Right hindlimb (tissue), 1 donor: ENCODE measurements at places on chromosomes 6 and 20.

DNA sequence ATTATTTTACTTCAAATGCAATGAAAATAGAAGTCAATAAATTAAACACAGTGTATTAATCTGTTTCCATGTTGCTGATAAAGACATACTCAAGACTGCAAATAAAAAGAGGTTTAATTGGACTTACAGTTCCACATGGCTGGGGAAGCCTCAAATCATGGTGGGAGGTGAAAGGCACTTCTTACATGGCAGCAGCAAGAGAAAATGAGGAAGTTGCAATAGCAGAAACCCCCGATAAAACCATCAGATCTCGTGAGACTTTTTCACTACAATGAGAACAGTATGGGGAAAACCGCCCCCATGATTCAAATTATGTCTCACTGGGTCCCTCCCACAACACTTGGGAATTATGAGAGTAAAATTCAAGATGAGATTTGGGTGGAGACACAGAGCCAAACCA is 82.2 kb downstream of the GPR63 start:
- DNase-seq: no peak

DNA sequence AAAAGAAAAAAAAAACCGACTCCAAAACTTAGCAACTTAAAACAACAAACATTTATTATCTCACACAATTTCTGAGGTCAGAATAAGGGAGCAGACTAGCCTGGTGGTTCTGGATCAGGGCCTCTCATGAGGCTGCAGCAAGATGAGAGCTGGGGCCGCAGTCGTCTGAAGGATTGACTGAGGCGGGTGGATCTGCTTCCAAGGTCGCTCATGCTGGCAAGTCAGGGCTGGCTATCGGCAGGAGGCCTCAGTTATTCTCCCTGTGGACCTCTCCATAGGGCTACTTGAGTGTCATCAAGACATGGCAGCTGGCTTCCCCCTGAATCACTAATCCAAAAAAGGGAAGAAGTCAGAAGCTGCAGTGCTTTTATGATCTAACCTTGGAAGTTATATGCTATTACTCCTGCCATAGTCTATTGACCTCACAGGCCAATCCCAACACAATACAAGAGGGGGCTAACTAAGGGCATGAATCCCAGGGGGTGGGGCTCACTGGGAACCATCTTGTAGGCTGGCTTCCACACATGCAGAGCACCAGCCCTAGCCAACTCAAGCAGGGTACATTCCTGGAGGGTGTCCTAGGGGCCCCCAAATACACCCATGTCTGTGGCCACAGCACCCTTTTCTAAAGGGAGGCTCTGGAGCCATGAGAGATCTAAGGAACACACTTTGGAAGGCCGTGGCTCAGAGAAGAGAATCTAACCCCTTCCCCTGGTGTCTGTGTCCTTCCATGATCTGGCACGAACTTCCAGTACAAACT is 11.3 kb downstream of the EBF4 start:
- no peak for DNase-seq

GRCh38 chr6:168941036-168941435 is 312.6 kb downstream of the THBS2 start:
- no peak for DNase-seq

DNA sequence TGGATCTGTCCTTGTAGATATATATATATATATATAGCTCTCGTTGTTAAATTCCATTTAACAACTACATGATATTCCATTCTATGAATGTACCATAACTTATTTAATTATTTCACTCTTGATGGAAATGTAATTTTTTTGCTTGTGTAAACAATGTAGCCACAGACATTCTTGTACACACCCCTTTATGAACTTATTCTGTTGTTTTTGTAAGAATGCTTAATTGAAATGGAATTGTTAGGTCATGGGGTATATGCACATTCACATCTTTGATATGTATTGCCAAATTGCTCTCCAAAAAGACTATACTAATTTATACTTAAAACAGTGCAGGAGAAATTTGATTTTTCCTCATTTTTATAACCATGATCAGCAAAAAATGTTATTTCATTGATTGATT is 67.2 kb downstream of the MAP3K4 start:
- no peak for DNase-seq

GRCh38 chr6:17218023-17218748 is 63.0 kb upstream of the RBM24 start:
- DNase-seq: no peak

- DNase-seq: no peak
Observed at GRCh38 chr20:50804437-50805348, 9.8 kb downstream of the BCAS4 start.

DNA sequence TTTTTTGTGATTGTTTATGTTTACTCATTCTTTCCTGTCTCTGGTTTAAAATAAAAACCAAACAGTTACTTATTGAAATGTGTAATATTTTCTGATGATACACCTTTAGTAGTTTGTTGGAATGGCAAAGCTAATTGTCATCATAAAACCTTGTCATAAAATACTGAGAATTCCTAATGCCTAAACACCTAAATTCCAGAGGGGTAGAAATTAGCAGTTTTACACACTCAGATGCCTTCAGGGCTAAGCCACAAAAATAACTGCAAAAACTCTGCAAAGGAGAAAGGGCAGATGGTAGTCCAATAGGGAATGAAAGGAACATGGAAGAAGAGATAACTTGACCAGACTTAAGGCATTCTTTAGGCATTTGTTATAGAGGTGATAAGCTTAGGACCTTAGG is 30.3 kb downstream of the FAM83B start:
- no peak for DNase-seq

- no peak for DNase-seq
Observed at GRCh38 chr20:1282966-1283365, 16.9 kb downstream of the SNPH start.

DNA sequence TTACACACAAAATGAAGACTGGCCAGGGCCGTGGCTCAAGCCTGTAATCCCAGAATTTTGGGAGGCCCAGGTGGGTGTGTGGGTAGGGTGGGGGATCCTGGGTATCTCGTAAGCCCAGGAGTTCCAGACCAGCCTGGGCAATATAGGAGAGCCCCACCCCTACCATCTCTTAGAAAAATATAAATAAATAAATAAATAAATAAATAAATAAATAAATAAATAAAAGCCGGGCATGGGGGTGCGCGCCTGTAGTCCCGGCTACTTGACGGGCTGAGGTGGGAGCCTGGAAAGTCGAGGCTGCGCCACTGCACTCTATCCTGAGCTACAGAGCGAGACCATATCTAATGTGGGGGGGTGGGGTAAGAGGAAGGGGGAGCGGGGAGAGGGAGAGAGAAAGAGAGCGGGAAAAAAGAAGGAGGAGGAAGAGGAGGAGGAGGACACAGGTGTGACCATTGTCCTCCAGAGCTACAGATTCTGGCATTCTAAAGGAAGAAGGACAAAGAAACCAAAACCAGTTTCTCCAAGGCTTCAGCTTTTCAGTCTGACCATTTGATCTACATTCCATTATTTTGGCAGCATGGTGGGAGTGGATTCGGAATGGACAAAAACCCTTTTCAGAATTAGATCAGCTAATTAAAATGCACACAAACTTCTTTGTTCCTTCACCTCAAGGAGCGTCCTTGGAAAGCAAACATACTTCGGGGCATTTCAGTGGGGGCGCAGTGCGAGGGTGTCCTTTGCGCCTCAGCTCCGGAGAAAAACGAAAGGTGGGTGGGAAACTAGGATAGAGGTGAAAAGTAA is 577 bp upstream of the C6orf141 start:
- DNase-seq: no peak

GRCh38 chr20:57308451-57309271 is 20.9 kb upstream of the SPO11 start:
- no peak for DNase-seq

- no peak for DNase-seq
Observed at GRCh38 chr6:74967821-74968220, 238.0 kb downstream of the COL12A1 start.

DNA sequence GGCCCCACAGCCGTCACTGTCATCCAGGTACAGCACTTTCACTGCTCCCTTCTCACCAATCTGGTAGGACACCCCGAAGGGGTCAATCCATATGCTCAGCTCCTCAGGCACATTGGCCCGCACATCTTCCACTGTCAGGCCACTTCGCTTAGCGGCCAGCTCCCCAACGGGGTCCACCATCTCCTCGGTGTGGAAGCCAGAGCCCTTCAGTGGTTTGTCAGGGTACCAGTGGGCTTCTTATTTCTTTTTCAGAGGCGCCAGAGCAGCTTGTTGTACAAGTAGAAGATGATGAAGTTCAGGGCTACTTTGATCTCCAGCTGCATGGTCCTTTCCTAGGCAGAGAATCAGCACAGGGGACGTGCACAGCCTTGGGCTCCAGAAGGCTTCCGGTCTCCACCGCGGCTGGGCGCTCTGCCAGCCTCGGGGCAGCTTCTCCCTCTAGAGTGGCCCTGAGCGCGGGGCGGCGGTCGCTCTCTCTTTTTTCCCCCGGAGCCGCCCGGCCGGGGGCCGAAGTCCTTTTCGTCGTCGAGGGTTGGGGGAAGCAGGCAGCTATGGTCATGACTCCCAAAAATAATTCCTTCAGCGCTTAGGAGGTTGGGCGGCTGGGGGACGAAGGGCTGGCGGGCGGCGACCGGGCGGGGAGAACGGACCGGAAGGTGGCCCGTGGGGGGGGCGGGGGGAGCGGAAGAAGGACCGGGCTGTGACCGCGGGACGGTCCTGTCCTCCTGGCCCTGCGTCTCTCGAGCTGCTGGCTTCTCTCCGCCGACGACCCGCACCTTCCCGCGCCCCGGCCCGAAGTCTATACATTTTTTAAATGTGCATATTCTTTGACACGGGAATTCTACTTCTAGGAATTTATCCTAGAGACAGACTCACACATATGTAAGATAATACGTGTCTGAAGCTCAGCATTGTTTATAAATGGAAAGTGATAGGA is 6.5 kb upstream of the ZSCAN9 start:
- DNase-seq: peak; percentile 76

- DNase-seq: peak; percentile 68
Observed at GRCh38 chr20:4112481-4113421, 97.4 kb upstream of the RNF24 start.

- DNase-seq: no peak
Observed at GRCh38 chr6:102717737-102718456, 1324.4 kb downstream of the GRIK2 start.

DNA sequence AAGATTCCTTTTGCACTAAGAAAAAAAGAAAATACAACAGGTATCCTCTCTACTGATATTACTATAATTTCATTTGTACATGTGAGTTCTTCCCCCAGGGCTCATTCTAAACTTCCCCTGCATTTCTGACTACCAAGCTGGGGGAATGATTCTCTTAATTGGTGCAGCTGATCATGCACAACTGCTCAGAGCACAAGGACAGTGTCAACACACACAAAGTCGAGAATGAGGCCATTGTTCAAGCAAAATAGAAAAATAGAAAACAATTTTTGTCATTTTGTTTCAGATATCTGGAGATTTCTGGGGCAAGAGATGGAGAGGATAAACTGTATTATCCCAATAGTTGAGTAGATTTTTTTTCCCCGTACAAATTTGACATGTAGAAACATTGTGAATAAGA is 236.3 kb downstream of the HAO1 start:
- DNase-seq: no peak

DNA sequence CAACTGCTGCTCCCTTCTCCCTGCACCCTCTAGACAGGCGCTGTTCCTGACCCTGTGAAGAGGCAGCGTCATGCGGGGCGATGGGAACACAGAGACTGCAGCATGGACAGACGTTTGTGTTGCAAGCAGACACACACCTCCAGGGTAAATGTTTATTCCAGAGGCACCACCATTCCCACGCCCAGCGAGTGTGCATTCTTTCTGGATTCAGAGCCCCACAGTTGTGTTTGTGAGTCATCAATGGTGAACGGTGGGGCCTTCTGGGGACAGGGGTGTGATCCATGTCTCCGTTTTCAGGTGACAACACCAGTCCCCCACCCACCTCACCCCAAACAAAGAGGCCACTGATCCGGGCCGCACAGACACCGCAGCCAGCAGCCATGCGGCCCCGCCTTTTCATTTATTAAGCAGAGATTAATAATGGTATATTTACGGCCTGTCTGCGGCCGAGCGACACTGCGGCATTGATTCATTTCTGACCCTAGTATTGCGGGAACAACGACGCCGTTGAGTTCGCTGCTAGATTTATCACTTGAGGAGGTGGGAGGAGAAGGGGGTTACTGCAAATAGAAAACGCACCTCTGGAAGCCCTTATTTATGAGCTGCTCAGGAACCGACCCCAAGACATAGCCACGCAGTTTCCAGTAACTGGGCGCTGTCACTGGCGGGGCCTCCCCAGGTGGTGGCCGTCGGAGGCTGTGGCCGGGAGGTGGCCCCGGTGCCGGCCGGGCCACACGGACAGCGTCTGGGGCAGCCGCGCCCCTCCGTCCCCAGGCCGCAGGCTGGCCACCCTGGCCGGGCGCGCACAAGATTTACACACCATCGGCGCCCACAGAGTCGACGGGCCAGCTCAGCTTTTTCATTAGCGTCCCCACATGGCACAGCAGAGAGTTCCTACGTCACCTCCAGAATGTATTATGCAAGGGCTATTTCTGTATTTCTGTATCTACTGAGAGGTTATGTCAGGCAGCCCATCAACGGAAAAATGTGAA is 367.6 kb downstream of the THBS2 start:
- DNase-seq: no peak
